Right renal pelvis (tissue), 4 donors: ENCODE measurements at places on chromosomes 1 and 21. TPM values are rescaled to one million over a fixed set of nuclear protein-coding genes. Genes with fewer than 3 reads are reported as not detected.

KANK4 gene
- polyA plus RNA-seq, result 23.4 TPM

APH1A gene
- polyA plus RNA-seq, result 211 TPM

NBPF11 gene
- polyA plus RNA-seq, result 31.4 TPM

TNFRSF18 gene
- polyA plus RNA-seq, result not detected

S100A2 gene
- polyA plus RNA-seq, result 8.5 TPM

CYP4A11 gene
- 37.8 TPM for polyA plus RNA-seq

PIK3CD gene
- 7.1 TPM for polyA plus RNA-seq

OXCT2 gene
- polyA plus RNA-seq, result 0.47 TPM

MCOLN3 gene
- polyA plus RNA-seq, result 7.5 TPM

AMY2A gene
- not detected for polyA plus RNA-seq

ADIPOR1 gene
- polyA plus RNA-seq, result 84.7 TPM

GSTM1 gene
- 2.4 TPM for polyA plus RNA-seq

LIN28A gene
- polyA plus RNA-seq, result 0.09 TPM

AIRE gene
- polyA plus RNA-seq, result 0.32 TPM

PTGS2 gene
- polyA plus RNA-seq, result 1.1 TPM

TRIM63 gene
- polyA plus RNA-seq, result 0.51 TPM

ERG gene
- polyA plus RNA-seq, result 20.3 TPM

VHLL gene
- polyA plus RNA-seq, result 0.24 TPM

AADACL4 gene
- polyA plus RNA-seq, result 2.1 TPM

OR6N1 gene
- not detected for polyA plus RNA-seq

OR6Y1 gene
- polyA plus RNA-seq, result not detected

RSPH1 gene
- polyA plus RNA-seq, result 12.7 TPM

CD1E gene
- not detected for polyA plus RNA-seq

UBASH3A gene
- 0.10 TPM for polyA plus RNA-seq

DNM3 gene
- polyA plus RNA-seq, result 4.3 TPM

INSRR gene
- 1.9 TPM for polyA plus RNA-seq

C1orf105 gene
- polyA plus RNA-seq, result not detected

CLCA1 gene
- polyA plus RNA-seq, result not detected

ARHGEF16 gene
- polyA plus RNA-seq, result 25.7 TPM

CFH gene
- 46.9 TPM for polyA plus RNA-seq

FAM229A gene
- 3.0 TPM for polyA plus RNA-seq

RIMS3 gene
- polyA plus RNA-seq, result 1.8 TPM

HES3 gene
- not detected for polyA plus RNA-seq

ELF3 gene
- 98.2 TPM for polyA plus RNA-seq

CELA3B gene
- not detected for polyA plus RNA-seq
